ENCODE measurements at places on chromosomes 4 and X.

GRCh38 chrX:107773906-107774435, 1.6 kb downstream of the TSC22D3 start:
- no peaks in the 10 kb centered on the region for H3K27me3 ChIP-seq
- H3K27ac ChIP-seq = no peak overlapping the region
- H3K36me3 ChIP-seq = no peaks in the 10 kb centered on the region
- no peaks in the 10 kb centered on the region for H3K4me1 ChIP-seq
- DNase-seq = no peak

- H3K36me3 ChIP-seq = no peaks in the 10 kb centered on the region
- no peak overlapping the region for H3K4me3 ChIP-seq
- no peaks in the 10 kb centered on the region for H3K27me3 ChIP-seq
- H3K27ac ChIP-seq = no peak overlapping the region
These were observed 145.5 kb downstream of the SHOX start for GRCh38 chrX:776061-776460.

DNA sequence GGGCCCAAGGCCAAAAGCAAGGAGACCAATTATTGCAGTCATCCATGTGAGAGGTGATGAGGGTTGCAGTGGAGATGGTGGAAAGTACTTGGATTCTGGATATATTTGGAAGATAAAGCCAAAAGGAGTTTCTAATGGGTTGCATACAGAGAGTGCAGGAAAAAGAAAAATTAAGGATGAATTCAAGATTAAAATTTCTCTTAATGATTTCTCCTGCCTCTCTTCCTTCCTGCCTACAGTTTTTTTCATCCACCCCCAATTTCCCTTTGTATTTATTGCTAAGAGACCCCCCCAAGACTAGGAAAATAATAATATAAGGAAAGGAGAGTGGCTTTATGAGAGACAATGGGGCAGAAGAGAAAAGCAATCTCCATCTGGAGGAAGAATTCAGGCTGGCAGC, 8.6 kb upstream of the FGF5 start:
- no peak for DNase-seq
- H3K27me3 ChIP-seq = peaks cover 3% of the 10 kb centered on the region
- H3K27ac ChIP-seq = no peak overlapping the region
- no peaks in the 10 kb centered on the region for H3K4me1 ChIP-seq

DNA sequence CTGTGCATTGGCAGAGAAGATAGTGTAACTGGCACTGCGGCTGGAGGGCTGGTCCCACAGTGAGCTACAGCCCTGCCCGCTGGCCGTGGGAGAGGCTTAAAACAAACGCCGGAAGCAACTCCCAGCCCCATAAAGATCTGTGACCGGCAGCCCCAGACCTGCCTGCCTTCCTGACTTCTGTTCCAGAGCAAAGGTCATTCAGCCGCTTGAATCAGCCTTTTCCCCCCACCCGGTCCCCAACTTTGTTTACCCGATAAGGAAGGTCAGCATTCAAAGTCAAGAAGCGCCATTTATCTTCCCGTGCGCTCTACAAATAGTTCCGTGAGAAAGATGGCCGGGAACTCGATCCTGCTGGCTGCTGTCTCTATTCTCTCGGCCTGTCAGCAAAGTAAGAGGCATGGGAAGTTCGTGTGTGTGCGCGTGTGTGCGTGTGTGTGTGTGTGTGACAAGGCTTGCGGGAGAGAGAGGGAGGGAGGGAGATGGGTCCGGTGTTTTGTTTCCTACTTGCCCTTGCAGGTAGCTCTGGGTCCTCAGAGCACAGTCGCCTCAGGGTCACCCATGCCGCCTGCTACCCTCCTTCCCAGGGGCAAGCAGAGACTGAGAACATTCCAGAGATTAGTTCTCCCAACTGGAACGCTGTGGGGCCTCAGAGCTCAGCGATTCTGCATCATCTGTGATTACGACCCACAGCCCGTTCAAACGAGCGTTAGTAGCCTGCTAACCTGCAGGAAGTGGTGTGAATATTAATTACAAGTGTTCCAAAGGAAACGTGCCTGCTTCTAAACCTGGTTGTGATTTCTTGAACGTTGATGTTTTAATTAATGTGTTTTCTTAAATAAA, at the start of gene MGST2:
Gene MGST2 (plus strand): TSS at position 130 of the 840 bp plus-strand sequence. CDS start 201 bp downstream, at position 331.
- no peaks in the 10 kb centered on the region for H3K4me1 ChIP-seq
- H3K4me3 ChIP-seq = peak within 1 kb of the TSS; percentile 84
- H3K27ac ChIP-seq = no peak within 1 kb of the TSS

DNA sequence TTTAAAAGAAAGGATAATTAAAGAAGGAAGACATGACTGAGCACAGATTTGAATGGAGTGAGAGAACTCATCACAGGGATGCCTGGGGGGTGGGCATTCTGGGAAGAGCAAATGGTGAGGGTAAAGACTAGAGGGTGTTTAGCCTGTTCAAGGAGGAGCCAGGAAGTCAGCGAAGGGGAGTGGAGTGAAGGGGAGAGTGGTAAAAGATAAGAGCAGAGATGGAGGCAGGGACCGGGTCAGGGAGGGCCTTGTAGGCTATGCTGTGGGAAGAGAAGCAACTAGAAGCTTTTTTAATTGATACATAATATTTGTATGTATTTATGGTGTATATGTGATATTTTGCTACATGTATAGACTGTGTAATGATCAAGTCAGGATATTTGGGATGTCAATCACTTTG, 2.2 kb upstream of the VGLL1 start:
- H3K36me3 ChIP-seq = no peaks in the 10 kb centered on the region
- DNase-seq = no peak
- no peaks in the 10 kb centered on the region for H3K4me1 ChIP-seq
- H3K27me3 ChIP-seq = no peaks in the 10 kb centered on the region
- H3K4me3 ChIP-seq = no peak overlapping the region
- H3K27ac ChIP-seq = no peak overlapping the region

DNA sequence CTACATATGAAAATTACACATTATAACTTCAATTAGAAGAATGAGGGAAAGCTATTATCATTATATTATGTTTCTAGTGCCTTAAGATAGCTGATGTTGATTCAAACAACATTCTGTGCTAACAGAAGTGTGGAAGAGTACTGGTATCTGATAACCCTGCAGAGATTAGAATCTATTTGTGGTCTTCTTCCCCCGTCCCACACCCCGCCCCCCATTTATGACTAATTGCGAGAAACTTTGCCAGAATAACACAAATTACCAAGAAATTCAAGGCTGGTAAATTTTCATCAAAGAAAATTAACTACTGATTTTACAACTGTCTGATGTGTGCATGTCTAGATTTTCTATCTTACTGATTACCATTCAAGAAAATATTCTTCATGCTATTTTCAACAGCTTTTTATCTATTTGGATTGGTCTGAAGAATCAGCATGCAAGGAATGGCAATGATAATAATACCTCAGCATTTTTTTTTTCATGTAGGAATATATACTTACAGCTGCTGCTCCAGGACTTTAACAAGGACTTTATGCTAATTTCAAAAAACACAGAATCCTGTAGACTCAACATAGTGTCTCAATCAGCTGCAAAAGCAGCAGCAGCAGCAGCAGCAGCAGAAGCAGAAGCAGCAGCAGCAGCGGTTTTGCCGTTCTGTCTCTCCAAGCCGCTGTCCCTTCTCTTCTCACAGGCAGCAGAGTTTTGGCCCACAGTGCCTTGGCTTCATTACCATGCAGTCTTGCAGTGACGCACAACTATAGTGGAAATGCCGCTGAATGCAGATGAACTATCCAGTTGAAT, 126.7 kb downstream of the FRYL start:
- H3K4me3 ChIP-seq = no peak overlapping the region
- H3K4me1 ChIP-seq = peaks cover 9% of the 10 kb centered on the region
- H3K27ac ChIP-seq = peak overlapping the region; percentile 34
- no peaks in the 10 kb centered on the region for H3K36me3 ChIP-seq

- H3K4me3 ChIP-seq = no peak overlapping the region
- no peak for DNase-seq
- no peak overlapping the region for H3K27ac ChIP-seq
- H3K4me1 ChIP-seq = no peaks in the 10 kb centered on the region
- H3K27me3 ChIP-seq = no peaks in the 10 kb centered on the region
These were observed 74.6 kb upstream of the NEIL3 start for GRCh38 chr4:177235026-177235425.

GRCh38 chr4:77418333-77418732, 187.3 kb upstream of the CXCL13 start:
- H3K27me3 ChIP-seq = no peaks in the 10 kb centered on the region
- H3K36me3 ChIP-seq = no peaks in the 10 kb centered on the region
- H3K4me1 ChIP-seq = no peaks in the 10 kb centered on the region
- no peak overlapping the region for H3K4me3 ChIP-seq
- no peak overlapping the region for H3K27ac ChIP-seq

- no peaks in the 10 kb centered on the region for H3K36me3 ChIP-seq
- DNase-seq = no peak
- no peaks in the 10 kb centered on the region for H3K27me3 ChIP-seq
- no peak overlapping the region for H3K4me3 ChIP-seq
These were observed 345.3 kb upstream of the BMP3 start for GRCh38 chr4:80685214-80685613.

GRCh38 chr4:10671366-10671765, 13.2 kb downstream of the CLNK start:
- no peak overlapping the region for H3K27ac ChIP-seq
- no peaks in the 10 kb centered on the region for H3K4me1 ChIP-seq
- peak; percentile 1 for DNase-seq

DNA sequence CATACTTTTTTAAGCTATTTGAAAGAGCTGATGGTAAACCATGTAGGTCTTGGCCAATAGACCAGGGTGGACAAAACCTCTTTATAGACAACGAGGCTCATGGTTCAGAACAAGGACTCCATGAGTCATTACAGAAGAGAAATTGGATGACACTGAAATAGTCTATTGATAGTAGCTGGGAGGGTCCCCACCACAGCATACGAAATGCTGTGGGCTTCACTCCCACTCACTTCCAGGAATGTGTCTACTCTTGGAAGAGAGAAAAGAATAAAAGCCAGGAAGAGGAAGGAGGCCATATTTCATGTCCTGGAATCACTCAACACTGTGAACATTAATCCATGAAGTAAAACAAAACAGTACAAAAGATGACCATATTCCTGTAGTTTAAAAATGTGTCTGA, 82.3 kb upstream of the MXRA5 start:
- DNase-seq = no peak
- H3K36me3 ChIP-seq = no peaks in the 10 kb centered on the region
- H3K27ac ChIP-seq = no peak overlapping the region

DNA sequence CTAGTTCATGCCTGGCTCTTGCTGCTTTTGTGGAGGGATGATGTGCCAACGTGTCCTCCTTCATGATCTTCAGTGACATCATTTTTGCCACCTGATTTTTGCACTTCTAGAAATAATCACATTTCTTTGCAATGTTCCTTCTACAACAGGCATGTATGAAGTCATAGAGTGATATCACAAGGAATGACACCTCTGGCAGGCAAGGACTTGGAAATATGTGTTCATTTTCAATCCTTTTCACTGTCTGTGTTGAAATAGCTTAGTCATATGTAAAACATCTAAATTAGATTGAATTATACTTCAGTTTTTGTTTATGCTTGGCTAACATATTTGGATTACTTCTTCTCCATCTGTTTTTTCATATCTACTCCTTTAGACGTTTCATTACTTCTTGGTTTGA, 221.2 kb upstream of the STK26 start:
- no peaks in the 10 kb centered on the region for H3K4me1 ChIP-seq
- no peak overlapping the region for H3K27ac ChIP-seq
- no peak for DNase-seq
- H3K4me3 ChIP-seq = no peak overlapping the region
- no peaks in the 10 kb centered on the region for H3K36me3 ChIP-seq

- no peaks in the 10 kb centered on the region for H3K4me1 ChIP-seq
- no peaks in the 10 kb centered on the region for H3K27me3 ChIP-seq
- H3K4me3 ChIP-seq = no peak overlapping the region
- no peaks in the 10 kb centered on the region for H3K36me3 ChIP-seq
- DNase-seq = no peak
These were observed 74.7 kb upstream of the GPM6B start for GRCh38 chrX:13891377-13892140.

GRCh38 chr4:137700751-137701150, 168.5 kb upstream of the PCDH18 start:
- H3K36me3 ChIP-seq = no peaks in the 10 kb centered on the region
- DNase-seq = no peak
- no peaks in the 10 kb centered on the region for H3K4me1 ChIP-seq
- no peak overlapping the region for H3K4me3 ChIP-seq

DNA sequence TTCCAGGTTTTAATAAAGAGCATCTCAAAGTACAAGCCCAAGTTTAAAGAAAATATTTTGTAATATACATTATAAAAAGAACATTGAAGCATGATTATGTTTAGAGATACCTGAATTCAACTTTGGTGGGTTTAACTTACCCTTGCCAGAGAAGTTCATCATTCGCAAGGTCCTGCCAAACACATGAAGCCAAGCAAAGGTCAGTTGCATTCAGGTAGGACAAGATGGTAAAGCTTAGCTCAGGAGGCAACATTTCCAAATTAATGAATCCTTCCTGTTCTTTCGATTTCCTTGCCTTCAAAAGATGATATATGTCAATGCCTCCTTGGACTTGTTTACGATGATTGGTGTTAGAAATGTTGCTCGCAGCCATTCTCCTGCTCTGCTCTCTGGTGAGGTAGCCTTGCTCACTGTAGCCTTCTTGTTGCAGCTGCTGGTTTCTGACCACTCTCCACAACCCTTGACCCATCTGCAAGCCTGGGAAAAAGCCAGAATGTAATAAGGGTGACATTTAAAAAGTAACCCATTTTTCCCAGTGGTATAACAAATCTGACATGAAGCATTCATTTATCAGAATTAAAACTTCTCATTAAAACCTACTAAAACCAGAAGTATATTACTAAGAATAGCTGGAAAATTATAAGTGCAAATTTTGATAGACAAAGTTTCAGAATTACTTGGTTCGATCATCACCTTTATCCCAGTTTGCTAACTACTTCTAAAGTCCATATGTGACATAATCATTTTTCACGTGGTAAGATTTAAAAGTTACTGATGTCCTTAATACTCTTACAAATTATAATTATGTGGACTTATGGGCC, 20.6 kb downstream of the FBXO8 start:
- no peak overlapping the region for H3K4me3 ChIP-seq
- peaks cover 3% of the 10 kb centered on the region for H3K36me3 ChIP-seq
- DNase-seq = no peak
- H3K4me1 ChIP-seq = no peaks in the 10 kb centered on the region
- H3K27me3 ChIP-seq = no peaks in the 10 kb centered on the region

GRCh38 chrX:29530501-29530900, 684.9 kb upstream of the MAGEB2 start:
- H3K27me3 ChIP-seq = no peaks in the 10 kb centered on the region
- DNase-seq = no peak
- H3K27ac ChIP-seq = no peak overlapping the region
- no peak overlapping the region for H3K4me3 ChIP-seq

- H3K27me3 ChIP-seq = no peaks in the 10 kb centered on the region
- no peak overlapping the region for H3K4me3 ChIP-seq
- no peak for DNase-seq
- no peaks in the 10 kb centered on the region for H3K4me1 ChIP-seq
These were observed 13.4 kb downstream of the EVC start for GRCh38 chr4:5724377-5724776.

- no peaks in the 10 kb centered on the region for H3K27me3 ChIP-seq
- peaks cover 8% of the 10 kb centered on the region for H3K4me1 ChIP-seq
- H3K27ac ChIP-seq = no peak overlapping the region
- DNase-seq = no peak
- no peaks in the 10 kb centered on the region for H3K36me3 ChIP-seq
- no peak overlapping the region for H3K4me3 ChIP-seq
These were observed 79.0 kb downstream of the AFAP1 start for GRCh38 chr4:7860600-7861163.

GRCh38 chr4:54372951-54373350, 143.9 kb downstream of the PDGFRA start:
- no peaks in the 10 kb centered on the region for H3K27me3 ChIP-seq
- no peaks in the 10 kb centered on the region for H3K36me3 ChIP-seq
- no peak overlapping the region for H3K27ac ChIP-seq

GRCh38 chr4:169665046-169665737, 44.8 kb downstream of the CLCN3 start:
- H3K4me3 ChIP-seq = no peak overlapping the region
- no peak for DNase-seq
- H3K36me3 ChIP-seq = no peaks in the 10 kb centered on the region
- H3K27ac ChIP-seq = no peak overlapping the region
- no peaks in the 10 kb centered on the region for H3K4me1 ChIP-seq
- H3K27me3 ChIP-seq = no peaks in the 10 kb centered on the region

All from effector memory CD4-positive, alpha-beta T cell (primary cell).